ENCODE measurements at places on chromosomes 5 and 9.

GRCh38 chr9:70229026-70229425, 29.8 kb upstream of the SMC5 start:
- DNase-seq = no peak

DNA sequence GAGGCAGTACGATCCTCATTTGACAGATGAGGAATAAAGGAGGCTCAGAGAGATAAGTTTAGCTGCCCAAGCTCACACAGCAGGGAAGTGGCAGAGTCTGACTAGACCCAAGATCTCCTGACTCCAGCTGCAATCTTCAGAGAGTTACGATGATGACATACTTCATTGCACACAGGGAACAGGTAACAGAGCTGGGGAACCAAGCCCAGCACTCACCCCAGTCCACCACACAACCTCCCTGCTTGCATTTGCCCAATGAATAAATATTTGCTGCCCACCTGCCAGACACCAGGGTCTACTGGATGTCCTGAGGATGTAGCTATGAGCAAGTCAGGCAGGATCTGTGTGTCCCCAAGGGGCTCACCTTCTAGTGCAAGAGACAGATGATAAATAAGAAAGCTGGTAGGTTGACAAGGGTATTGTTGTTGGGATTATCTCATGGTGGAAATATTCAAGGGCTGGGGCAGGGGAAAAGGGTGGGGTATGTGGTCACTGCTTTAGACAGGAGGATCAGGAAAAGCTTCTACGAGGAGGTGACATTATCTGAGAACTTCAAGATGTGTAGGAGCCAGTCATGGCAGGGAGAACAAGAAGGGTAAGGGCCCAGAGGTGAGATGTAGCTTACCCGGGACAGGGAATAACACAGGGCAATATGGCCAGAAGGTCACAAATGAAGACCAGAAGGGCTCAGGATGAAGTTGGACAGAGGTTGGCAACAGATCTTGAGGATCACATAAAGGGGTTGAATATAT, 28.6 kb upstream of the CPEB4 start:
- no peak for DNase-seq

GRCh38 chr5:132008961-132009680, 2.3 kb downstream of the ACSL6 start:
- no peak for DNase-seq

GRCh38 chr5:139543423-139543991, 17.6 kb upstream of the UBE2D2 start:
- peak; percentile 55 for DNase-seq

DNA sequence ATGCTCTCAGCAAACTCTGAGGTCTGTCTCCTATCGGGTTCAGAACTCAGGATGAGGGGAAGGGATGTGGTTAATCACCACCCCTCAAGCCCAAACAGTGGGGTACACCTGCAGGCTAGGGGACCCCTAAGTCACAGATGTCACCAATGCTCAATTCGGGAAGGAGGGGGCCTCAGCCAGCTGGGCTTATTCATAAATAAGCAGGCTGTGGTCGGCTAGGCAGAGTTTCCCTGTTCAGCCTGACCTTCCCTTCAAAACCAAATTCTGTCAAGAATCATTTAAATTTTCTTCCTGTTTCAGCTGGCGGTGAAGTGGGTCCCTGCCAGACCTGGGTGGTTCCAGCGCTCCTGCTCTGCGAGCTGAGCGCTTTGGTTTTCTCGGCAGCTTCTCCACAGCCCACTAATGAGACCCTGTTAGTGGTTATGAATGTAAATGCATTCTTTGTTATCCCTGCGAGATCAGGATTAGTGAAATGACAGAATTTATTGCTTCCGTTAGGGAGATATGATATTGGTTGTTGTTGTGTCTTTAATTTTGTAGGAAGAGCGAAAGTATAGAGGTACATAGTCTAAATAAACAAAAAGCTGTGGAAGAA, 68.3 kb downstream of the AK8 start:
- no peak for DNase-seq

DNA sequence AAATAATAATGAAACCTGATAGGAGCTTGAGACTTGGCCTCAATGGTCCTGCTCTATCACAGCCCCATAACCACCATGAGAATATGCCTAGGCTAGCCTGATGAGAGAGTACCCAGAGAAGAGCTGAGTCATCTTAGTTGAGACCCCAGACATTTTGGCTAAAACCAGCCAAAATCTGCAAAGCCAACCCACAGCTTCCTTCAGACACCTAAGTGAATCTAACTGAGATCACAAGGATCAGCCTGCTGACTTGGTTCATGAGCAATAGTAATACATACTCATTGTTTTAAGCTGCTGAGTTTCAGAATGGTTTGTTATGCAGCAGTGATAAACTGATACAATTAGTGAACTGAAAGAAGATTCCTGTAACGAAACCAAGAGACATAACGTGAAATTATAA, 473.7 kb upstream of the PTGER4 start:
- DNase-seq = no peak

GRCh38 chr5:61673007-61673735, 341.1 kb downstream of the ZSWIM6 start:
- no peak for DNase-seq

GRCh38 chr9:123561046-123561445, 205.0 kb downstream of the CRB2 start:
- no peak for DNase-seq

DNA sequence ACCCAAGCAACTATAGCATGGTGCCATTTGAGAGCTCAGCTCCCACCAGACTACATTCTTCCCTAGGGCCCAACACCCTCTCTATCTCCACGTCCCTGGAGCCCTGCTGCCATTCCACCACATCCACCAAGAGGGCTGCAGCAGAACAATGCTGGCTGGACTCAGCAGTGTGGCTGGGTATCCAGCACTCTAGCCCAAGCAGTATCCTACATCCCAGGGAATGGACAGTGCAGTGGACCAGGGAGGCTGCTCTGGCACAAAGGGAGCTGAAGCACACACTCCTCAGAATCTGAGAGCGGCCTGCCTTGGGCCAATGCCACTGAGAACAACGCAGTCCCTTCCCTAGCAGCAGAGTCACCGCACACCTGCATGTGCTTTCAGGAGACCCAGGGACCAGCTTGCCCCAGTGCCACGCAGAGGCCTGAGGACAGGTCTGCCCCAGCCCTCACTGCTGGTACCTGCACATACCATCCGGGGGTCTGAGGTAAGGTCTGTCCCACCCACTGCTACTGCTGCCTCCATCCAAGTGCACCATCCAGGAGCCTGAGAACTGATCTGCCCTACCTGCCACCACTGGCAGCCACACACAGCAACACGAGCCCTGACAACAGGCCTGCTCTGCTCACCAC, 95.9 kb downstream of the ZDHHC21 start:
- DNase-seq = no peak

DNA sequence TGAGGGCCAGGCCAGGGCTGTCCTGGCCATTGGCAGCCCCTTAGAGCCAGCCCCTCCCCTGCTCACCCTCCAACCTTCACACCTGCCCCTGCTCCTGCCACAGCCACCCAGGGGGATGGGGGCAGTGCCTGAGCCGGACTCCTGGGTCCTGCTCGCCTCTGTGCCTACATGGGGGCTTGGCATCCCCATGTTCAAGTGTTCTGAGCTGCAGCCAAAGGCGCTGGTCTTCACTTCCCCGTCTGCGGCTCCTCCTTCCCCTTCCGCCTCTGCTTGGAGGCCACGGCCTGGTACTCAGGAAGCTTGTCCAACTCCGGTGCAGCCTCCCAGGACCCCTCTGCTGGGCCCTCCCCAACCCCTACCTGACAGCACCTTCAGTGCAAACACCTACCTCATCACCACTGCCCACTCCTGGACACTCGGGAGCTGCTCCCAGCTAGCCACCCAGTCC, 2.3 kb upstream of the DNLZ start:
- DNase-seq = no peak

DNA sequence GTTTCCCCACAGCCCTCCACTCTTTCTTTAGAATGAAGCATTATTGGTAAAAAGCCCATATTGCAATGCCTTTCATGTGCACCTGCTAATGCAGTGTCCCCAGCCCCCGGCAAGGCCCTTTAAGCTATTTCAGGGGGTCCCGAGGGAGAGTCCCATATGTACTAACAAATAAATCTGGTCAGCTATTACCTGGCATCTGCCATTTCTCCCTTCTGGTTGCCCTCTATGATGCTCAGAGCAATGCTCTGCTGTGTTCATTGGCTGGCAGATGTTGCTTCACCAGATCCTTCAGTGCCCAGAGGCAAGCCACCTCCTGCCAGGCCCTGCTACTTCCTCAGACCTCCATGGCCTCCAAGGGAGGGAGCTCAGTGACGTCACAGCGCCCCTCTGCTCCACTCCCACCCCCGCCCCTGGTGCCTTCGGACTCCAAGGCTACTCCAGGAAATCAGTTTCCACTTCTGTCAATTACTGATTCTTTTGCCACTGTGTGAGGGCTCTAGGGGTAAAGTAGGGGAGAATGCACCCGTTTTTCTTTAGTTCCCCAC, 201.1 kb upstream of the GLRA1 start:
- DNase-seq = no peak

- no peak for DNase-seq
Observed at GRCh38 chr9:115653171-115653606, 500.4 kb upstream of the PAPPA start.

DNA sequence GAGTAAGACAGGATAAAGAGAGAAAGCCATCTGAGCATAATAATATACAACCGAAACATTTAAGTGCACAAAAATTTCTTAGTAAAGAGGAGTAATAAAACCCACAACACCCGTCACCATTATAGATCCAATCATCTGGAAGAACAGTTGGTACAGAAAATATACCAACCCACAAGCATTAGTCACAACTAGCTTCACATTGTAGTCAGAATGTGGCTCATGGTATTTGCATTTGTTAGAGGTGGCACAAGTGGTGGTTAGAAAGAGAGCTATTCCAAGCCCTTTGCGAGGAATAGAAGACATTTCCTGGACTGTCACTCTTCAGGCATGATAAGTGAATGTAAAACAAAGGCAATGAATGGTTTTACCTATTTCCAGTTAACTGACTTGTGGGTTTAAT, 677.5 kb upstream of the ST8SIA4 start:
- no peak for DNase-seq

DNA sequence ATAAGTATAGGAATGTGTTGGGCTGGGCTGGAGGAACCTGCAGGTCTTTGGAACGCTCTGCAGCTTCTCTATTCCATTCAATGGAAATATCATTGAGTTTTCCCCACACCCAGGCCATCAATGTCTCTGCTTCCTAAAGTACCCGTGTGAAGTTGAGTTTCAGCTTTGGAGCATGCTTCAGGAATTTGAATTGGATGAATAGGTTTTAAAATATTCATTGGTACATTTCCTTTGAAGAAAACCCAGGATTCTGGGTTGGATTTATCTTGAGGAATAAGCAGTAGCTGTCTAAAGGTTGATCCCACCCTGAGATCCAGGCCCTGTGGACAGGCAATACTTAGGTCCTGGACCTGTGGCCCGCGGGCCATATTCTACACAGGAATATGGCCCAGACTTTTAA, 37.3 kb downstream of the INSYN2B start:
- DNase-seq = no peak

DNA sequence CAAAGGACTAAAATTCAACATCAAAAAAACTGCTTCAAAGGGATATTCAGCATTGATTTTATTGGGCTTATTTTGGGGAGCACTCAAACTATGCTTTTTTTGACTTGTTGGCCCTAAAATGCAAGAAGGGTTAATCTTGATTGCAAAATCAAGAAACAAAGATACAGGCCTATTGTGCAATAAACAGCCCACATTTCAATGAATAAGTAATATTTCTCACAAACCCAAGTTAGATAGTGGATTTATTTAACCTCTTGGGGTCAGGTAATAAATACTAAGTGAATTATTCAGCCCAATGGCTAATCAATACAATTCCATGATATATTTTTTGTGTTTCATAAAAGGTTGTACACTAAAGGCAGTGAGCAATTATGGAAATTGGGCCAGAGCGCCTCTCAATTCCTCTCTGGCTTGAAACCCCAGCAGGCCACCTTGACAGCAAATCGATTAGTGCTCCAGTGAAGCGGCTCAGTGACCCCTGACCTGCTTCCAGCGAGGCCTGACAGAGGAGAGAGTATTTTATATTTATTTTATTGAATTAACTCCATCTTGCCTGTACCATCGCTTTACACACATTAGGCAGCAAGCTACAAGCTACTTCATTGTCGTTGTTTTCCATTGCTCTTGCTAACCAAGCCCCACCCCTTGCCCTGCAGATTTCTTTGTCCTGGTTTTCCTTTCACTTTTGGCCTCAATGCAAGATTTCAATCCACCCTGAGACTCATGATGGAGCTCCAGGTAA, 65.5 kb downstream of the EBF1 start:
- no peak for DNase-seq

DNA sequence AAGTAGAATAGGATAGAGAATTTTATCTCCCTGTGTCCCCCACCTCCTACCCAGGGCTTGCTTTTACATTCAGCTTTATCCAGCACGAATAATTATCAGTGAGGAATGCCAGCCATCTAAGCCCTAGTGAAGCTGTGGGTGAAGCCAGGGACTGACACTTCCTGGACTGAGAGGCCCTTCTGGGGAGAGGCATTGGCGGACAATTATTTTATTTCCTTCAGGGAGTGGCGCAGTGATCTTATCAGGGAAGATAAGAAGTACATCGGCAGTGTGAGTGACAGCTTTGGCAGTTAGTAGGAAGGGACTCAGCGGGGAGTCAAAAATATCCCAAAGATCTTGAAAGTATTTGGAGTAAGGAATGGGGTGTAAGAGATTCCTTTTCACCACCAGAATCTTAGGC, 34.9 kb upstream of the RPS23 start:
- no peak for DNase-seq

Data from CD4-positive, alpha-beta T cell treated with Interleukin-17A for 1 hour (primary cell).